Stimulated activated CD8-positive, alpha-beta memory T cell treated with anti-CD3 and anti-CD28 coated beads, Interleukin-7, amount 100 ng/mL, for 24 hours (primary cell): ENCODE measurements at places on chromosomes 5 and 9.

GRCh38 chr5:37786862-37787519 lies 52.9 kb downstream of the GDNF start:
- no peak for DNase-seq

GRCh38 chr5:76485511-76485910 lies 82.4 kb downstream of the IQGAP2 start:
- DNase-seq = no peak

DNA sequence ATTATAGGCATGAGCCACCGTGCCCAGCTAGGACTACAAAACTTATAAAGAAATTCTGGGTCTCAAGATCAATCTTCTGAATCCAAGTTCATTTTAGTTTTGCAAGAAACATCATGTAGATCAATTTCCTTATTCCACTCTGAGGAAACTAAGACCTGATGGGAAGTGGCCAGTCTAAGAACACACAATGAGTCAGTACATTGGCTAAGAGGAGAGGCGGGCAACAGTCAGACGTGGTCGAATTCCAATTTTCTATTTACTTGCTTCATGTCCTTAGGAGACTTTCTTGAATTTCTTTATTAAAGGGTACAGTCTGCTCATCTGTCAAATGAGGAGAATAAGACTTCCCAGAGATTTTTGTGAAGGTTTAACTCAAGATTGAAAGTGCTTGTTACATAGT lies 432.1 kb upstream of the BRINP1 start:
- no peak for DNase-seq

DNA sequence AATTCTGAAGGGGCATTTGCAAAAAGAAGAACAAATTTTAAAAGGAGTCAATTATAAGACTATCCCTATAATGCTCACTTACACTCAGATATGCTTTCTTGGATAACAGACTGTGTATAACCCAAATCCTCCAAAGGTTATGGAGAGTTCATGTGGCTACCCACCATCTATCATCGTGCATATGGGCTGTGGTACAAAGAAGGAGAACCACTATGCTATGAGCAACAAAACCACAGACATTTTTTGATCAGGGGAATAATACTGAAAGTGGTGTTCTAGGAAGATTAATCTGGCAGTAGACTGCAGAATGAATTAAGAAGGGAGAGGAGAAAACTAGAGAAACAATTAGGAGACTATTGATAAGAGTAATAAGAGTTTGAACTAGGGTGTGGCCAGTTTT lies 16.8 kb downstream of the NR3C1 start:
- no peak for DNase-seq

DNA sequence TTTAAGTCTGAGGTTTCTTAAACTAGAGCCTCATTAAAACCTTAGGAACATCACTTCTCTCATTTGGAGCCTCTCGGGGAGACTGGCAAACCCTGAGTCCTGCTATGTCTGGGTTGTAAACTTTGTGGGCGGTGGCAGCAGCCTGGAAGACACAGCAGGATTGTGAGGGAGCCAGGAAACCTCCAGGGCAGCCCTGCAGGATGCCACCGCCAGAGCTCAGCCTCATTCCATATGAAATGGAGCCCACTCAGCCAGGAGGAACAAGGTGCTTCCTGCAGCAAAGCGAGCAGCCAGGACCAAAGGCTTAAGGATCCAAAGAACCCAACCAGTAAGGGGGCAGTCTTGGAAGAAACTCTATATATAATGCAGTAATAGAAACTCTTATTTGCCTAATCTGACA lies 37.9 kb upstream of the IDNK start:
- no peak for DNase-seq

- no peak for DNase-seq
Observed at GRCh38 chr9:117782931-117783788, 79.0 kb downstream of the TLR4 start.

- no peak for DNase-seq
Observed at GRCh38 chr5:157471709-157472108, 11.7 kb downstream of the NIPAL4 start.

GRCh38 chr9:111297066-111297824 lies 32.8 kb downstream of the OR2K2 start:
- no peak for DNase-seq

GRCh38 chr5:5350101-5350500 lies 72.4 kb upstream of the ICE1 start:
- no peak for DNase-seq

DNA sequence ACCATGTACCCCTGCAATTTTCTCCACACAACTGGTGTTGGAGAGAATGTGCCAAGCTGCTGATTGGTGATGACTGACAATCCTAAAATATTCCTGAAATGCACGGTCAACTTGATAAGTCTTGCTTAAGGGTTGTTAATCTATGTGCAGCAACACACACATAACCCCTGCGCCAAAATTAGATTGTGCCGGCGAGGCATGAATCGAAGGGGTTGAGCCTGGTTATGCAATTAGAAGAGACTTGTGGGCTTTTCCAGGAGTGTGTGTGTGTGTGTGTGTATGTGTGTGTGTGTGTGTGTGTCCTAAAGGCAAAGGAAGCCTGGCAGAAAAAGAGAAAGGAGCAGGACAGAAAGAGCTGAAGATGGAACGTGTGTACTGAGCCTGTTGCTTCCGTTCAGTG lies 22.3 kb downstream of the IRX2 start:
- DNase-seq = no peak

GRCh38 chr9:115598751-115599150 lies 480.8 kb upstream of the TNC start:
- no peak for DNase-seq

DNA sequence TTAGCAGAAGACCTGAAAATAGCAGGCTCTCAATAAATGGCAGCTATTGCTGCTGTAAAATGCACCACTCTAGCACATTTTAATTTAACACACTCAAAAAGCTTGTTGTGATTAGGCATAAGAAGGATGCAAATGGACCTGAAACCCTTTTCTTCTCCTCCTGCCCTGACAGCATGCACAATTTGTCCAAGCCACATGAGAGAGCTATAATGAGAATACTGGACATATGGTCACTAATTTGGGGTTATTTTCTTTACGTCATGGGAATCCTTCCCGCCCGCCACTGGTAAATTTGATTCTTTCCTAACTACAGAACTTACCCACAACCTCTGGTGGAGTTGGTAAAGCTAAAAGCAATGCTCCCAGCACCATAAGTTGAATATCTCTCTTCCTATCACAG lies 62.1 kb downstream of the TRIM32 start:
- no peak for DNase-seq

- no peak for DNase-seq
Observed at GRCh38 chr5:169226895-169227294, 74.0 kb downstream of the SLIT3 start.

DNA sequence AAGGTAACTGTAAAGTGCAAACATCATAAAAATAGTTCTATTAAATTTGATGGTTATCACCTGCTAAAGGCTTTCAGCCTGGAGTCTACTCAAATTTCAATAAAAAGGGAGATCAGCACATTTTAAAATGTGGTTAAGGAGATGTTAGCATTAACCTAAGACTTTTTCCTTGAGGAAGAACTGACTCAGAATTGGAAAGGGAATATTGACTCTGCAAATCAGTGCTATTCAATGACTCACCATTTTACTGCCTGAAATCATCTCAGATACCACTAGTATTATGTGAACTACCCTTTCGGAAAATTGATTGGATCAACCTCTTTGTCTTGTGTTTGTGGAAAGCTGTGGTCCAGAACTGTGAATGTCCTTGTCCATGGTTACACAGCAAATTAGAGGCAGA lies 113.3 kb downstream of the ADRB2 start:
- no peak for DNase-seq

- no peak for DNase-seq
Observed at GRCh38 chr5:161507591-161507990, 38.9 kb downstream of the GABRB2 start.

- no peak for DNase-seq
Observed at GRCh38 chr5:14263699-14264098, 120.6 kb downstream of the TRIO start.

- DNase-seq = no peak
Observed at GRCh38 chr5:142636093-142636492, 49.8 kb downstream of the FGF1 start.

GRCh38 chr5:126234563-126235195 lies 188.5 kb upstream of the GRAMD2B start:
- no peak for DNase-seq

DNA sequence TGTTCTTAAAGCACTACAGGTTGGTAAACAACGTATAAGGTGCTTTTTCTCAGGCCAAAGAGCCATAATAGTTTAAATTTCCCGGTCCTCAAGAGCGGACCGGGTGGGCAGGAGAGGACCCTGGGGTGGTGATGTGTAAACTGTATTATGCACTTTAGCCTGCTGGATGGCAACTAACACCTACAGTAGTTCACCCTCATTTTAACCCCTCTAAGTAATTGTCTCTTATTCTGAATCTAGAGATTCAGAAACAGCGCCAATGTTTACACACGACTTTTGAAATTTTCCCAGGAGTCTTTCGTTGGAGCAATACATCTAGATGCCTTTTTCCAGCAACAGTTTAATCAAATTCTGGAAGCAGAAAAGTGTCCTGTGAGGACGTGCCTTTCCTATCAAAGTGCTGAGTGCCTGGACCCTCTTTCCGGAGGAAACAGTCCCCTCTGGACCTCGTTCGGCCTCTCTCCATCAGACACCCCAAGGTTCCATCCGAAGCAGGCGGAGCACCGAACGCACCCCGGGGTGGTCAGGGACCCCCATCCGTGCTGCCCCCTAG lies 676 bp upstream of the OCLN start:
- DNase-seq = no peak

GRCh38 chr9:132970324-132971062 lies 8.0 kb upstream of the GFI1B start:
- no peak for DNase-seq

DNA sequence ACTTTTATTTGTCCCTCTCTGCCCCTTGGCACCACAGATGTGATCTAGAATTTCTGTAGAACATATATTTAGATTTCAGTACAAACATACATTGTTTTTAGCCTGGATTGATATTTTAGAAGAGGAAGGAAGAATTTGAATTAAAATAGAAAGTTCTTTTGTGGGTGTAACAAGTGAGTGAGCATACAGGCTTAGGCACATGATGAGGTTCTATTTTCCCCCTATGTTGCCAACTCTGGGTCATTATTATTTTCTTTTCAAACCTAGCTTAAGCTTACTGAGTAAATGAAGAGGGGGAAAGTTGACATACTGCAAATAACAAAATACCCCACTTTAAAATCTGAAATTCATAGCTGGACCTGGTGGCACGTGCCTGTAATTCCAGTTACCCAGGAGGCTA lies 102.9 kb downstream of the GCNT1 start:
- no peak for DNase-seq

DNA sequence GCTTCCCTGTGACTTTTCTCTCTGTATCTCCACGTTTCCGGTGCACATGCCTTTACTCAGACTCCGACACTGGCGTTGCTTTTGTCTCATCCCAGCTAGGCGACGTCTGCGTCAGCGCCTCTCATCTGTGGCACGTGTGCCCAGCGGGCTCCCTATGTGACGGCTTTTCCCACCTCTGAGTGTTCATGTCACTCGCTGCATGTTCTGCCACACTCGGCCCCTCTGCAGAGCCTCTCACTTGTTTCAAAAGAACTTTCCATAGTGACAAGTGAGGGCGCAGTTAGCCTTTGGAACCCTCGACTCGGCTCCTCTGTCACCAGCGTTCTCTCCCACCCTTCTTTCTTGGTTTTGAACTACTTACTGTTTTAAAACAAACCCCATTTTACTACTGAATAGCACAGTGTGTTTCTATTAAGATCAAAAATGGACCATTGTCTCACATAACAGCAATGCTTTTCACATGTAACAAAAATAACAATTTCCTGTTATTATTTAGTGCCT lies 113.4 kb upstream of the CACNA1B start:
- DNase-seq = no peak

GRCh38 chr9:133866946-133867345 lies 125.2 kb downstream of the VAV2 start:
- DNase-seq = no peak

GRCh38 chr5:5342784-5343183 lies 79.7 kb upstream of the ICE1 start:
- no peak for DNase-seq

GRCh38 chr9:801399-802071 lies 40.0 kb upstream of the DMRT1 start:
- no peak for DNase-seq

DNA sequence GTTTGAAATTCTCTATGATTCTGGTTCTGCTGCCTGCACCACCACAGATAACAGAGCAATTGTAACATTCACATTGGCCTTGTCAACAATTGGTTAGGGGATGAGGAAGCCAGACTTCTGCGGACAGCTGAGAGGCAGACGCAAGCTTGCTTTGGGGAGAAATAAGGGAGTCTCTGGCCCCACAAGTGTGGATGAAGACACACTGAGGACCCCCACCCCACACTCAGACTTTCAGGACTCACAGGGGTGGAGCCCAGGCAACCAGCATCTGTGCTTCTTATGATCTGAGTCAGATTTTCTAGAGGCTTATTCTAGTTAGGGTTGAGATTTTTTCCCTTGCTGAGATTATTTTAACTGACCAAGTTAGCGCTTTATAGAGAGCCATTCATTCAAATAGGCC lies 140.3 kb upstream of the IRX2 start:
- no peak for DNase-seq

GRCh38 chr5:41213340-41213739 lies at the start of gene C6:
C6 (minus strand) TSS chr5:41213532; CDS start chr5:41203230, 10,302 bp downstream.
- DNase-seq = no peak

DNA sequence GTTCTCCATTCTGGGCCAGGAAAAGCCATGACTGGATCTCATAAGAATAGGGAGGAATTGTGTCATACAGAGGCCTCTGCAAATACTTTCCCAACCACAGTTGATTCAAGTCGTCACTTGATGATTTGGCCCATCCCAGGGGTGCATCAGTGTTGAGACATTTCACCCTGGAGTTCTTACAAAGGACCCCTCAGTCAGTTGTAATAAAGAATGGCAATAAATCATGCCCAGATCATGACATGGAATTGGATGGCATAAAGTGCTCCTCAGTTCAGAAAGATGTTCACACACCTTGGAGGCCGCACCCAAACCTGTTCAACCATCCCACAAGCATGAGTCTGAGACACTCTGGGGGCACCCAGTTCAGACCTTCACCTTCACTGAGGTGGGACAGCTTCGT lies 168.1 kb downstream of the NR3C1 start:
- no peak for DNase-seq

- no peak for DNase-seq
Observed at GRCh38 chr5:174723315-174723978, 935 bp upstream of the MSX2 start.

DNA sequence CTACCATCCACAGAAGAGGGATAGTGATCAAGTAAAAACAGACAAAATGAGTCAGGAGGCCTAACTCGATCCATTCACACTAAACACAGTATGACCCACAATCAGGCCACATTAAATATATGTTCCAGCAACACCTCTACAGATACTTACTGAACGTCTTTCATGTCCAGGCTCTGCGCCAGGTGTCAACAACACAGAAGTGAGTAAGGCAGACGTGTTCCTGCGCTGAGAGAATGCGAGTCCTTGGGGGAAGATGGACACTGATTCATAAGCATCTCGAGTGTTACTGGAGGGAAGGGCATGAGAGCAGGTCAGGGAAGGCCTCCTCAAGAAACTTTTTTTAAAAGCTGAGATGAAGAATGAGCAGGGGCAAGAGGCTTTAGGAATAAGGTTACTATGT lies 164.3 kb upstream of the CLINT1 start:
- no peak for DNase-seq

GRCh38 chr9:72217306-72217842 lies 68.1 kb downstream of the GDA start:
- no peak for DNase-seq
